ENCODE measurements at places on chromosomes 3 and 15.

DNA sequence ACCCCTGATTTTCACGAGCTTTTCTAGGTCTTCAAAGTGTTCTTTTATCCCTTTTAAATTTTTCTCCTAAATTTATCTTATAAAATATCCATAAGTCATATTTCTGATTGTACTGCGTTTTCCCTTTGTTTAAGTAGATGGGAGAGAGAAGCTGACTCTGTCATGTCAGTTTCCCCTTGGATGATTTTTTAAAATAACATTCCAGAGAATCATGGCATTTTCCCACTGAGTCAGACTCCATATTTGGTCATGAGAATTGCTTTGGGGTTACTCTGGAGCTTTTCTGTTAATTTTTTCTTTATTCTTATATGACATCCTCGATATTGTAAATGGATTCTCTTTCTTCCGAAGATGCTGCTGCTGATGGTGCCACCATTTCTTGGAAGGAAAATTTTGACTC lies 28.6 kb upstream of the UMPS start:
- DNase-seq, result no peak

DNA sequence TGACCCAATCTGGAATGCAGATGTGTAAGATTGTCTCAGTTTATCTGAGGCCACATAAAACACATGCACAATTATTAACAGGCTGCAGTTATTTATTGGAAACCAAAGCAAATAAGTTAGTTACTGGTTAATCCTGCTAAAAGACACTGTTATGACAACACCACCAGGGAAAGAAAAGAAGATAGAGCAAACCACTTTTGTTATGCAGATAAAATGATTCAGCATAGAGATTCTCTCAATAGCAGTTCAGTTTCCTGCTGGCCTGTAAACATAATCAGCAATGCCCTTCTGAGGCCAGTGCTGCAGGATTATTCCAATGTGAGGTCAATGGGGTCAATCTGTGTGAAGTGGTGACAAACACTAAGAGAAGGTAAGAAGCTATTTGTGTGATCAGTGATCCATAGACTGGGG lies 244.4 kb downstream of the ZBTB20 start:
- peak; percentile 92 for DNase-seq

GRCh38 chr3:69085168-69085832 lies 563 bp downstream of the ARL6IP5 start:
- DNase-seq, result no peak

- no peak for DNase-seq
These were observed 130.2 kb downstream of the CDIN1 start for GRCh38 chr15:36709653-36710052.

GRCh38 chr15:100353449-100353848 lies 11.7 kb upstream of the ADAMTS17 start:
- DNase-seq, result no peak

DNA sequence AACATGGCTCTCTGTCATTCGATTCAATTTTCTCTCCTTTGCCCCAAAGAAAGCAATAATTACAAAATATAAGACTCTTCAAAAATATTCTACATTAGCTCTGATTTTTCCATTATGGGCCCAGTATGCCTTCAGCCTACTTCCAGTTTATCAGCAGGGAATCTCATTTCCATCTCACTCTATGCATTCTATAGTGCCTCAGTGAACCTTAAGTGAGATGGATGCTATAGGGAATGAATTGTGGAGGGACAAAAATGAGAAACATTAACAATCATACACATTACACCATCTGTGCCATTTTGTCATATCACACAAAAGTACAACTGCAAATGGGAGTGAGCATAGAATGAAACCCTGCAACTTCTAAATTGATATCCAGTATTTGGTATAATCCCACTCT lies 50.7 kb upstream of the TSPAN3 start:
- DNase-seq, result no peak

DNA sequence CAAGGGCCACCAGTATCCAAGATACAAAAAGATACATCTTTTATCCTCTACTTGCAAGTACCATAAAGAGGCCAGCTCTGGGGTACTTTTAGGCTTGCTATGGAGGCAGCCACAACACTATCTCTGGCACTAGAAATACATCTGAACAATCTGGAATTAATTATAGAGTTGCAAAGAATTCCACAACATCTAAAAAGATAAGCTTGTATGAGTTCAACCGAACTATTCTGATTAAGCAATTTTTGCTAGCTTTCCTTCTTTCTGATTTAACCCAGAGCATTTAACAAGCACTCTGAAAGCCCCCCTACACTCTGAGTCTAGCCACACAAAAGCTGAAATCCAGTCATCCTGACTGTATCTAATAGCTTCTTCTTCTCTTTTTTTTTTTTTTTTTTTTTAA lies 95.4 kb downstream of the FRMD5 start:
- DNase-seq, result no peak

- DNase-seq, result no peak
These were observed 518 bp downstream of the OXSR1 start for GRCh38 chr3:38165722-38166387.

DNA sequence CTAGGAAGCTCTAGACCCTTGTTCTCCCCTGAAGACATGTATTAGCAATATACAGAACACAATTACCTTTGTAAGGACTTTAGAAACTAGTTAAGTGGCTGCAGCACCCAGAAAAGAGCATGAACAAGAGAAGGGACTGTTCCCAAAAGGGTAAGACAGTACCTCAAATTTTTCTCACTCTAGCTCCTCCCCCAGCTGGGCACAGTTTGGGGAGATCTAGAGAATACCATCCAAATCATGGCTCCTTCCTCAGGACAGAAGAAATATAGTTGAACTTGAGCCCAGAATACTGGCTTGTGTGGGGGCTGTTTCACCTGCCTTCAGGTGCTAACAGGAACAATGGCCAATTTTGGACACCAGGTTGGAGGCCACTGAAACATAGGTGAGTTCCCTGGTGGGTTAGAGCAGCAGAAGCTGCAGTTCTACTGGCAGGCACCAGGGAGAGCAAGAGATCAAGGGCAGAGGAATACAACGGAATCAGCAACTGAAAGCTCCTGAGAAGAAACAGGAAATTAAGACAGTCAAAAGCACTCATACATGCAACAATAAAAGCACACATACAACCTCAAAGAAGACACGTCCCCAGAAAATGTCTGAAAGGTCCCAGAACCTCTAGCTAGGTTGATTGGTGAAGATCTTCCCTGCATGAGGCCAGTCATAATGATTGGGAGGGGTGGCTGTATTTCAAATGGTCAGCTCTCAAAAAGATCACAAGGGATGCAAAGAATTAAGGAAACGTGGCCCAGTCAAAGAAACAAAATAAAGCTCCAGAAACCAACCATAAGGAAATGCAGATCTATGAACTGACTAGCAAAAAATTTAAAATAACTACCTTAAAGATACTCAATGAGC lies 104.9 kb upstream of the ASB14 start:
- DNase-seq, result peak; percentile 24

DNA sequence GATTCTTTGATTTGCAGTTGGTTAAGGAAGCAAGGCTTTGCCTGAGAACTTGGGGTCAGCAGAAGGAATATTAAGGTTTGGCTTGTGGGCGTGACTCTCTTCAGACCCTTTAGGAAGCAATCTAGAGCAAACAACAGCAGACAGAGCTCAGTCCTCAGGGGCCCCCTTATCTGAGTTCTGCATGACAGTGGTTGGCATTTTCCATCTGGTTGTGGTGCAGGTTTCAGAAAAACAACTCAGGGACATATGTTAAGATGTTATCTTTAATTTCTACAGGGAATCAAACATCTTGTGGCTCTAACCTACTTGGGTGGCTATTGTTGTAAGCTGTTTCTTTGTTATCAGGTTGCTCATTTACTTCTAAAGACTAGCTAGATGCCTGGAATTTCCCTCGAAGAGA lies 141.4 kb downstream of the VPS8 start:
- no peak for DNase-seq

- no peak for DNase-seq
These were observed 2.1 kb downstream of the CMC1 start for GRCh38 chr3:28243424-28244106.

GRCh38 chr3:156721687-156722618 lies 47.6 kb downstream of the TIPARP start:
- no peak for DNase-seq

DNA sequence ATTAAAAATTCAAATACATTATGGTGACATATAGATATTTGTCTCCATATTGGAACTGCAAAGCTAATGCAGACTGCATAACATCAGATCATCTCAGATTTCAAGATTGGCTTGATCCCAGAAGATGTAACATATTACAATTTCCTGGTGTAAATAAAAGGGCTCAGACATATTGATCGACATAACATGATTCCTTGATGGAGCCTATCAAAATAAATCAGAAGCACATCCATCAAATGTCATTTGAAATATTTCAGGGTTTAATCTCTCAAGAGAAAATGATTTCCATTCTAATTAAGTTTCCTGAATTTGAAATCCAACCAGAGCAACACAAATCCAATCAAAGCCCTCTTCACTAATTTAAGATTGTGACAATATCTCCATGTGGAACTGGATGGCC lies 75.1 kb upstream of the UNC13C start:
- no peak for DNase-seq

DNA sequence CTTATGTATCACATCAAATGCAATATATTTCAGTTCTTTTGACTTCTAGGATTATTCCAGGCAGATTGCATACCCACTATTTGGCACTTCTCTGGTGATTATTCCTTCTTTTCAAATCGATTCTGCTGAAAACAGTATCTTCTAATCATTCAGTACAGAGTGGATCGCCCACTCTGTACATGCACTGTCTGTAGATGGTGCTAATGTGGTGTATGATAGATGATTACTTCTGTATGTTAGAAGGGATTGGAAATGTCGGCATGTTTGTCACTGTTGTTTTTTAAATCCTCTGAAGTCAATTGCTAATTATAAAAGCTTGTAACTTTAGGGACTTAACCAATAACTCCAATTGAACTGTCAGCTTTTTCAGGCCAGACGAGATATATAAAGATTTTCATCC lies 642.5 kb downstream of the GRM7 start:
- no peak for DNase-seq

GRCh38 chr3:181134873-181135272 lies 145.3 kb upstream of the DNAJC19 start:
- DNase-seq, result no peak

DNA sequence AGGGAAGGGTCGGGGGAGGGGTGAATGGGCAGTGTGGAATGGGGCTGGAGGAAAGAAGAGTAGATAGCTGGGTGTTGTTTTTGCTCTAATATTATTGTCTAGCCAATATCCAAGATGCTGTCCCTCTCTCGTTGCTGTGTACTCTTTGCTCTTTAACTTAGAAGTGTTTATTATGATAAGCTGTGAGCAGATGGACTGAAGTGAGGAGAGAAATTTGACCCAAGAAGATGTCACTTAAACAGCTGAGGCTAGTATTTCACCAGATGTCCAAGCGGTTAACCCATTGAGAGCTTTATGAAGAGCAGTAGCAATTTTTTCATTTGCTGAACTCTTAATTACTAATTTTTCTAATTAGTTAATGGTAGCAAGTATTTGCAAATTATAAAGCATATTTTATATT lies 212.2 kb upstream of the TP63 start:
- peak; percentile 21 for DNase-seq

DNA sequence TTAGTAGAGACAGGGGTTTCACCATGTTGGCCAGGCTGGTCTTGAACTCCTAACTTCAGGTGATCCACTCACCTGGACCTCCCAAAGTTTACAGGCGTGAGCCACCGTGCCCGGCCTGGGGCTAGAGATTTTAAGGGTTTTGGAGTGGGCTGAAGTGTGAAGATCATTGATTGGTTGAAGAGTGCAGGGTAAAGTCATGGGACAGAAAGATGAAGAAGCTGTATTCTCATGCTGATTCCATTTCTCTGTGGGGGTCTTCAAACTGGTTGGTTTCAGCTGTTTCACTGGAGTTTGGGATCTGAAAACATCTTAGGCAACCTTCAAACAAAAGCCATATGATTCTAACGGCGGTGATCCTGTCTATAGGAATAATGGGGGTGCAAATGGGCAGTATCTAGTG lies 52.1 kb downstream of the GATM start:
- no peak for DNase-seq

DNA sequence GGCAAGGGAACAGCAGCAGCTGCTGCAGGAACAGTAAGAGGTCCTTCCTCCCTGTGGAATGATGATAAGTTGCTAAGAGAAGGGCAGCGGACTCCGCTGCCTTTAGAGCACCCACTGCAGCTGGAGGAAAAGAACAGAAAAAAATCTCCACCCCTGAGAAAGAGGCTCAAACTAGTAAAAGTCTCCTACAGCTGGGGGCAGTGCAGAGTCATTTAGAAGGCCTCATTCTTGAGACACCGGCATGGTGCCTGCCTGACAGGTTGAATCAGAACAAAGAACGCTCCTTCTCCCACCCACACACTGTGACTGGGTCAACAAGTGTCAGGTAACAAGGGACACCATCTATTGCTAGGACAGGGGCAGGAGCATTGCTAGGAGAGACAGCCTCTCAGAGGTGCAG lies 188.4 kb downstream of the ABHD5 start:
- DNase-seq, result peak; percentile 89

DNA sequence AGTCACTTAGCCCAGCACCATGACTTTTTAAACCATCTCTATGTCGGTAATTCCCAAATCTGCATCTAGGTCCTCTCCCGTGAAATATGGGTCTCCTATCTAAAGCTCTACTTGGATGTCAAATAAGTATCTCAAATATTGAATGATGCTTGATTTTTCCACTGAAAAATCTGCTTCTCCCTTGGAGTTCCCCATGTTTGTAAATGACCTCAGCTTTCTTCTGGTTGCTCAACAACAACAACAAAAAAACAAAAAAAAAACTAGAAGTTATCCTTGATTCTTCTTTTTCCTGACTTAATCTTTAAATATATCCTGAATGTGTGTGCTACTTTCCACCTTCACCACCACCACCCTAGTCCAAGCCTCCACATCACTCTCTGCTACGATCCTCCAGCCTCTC lies 307.5 kb upstream of the UBE2E2 start:
- no peak for DNase-seq

DNA sequence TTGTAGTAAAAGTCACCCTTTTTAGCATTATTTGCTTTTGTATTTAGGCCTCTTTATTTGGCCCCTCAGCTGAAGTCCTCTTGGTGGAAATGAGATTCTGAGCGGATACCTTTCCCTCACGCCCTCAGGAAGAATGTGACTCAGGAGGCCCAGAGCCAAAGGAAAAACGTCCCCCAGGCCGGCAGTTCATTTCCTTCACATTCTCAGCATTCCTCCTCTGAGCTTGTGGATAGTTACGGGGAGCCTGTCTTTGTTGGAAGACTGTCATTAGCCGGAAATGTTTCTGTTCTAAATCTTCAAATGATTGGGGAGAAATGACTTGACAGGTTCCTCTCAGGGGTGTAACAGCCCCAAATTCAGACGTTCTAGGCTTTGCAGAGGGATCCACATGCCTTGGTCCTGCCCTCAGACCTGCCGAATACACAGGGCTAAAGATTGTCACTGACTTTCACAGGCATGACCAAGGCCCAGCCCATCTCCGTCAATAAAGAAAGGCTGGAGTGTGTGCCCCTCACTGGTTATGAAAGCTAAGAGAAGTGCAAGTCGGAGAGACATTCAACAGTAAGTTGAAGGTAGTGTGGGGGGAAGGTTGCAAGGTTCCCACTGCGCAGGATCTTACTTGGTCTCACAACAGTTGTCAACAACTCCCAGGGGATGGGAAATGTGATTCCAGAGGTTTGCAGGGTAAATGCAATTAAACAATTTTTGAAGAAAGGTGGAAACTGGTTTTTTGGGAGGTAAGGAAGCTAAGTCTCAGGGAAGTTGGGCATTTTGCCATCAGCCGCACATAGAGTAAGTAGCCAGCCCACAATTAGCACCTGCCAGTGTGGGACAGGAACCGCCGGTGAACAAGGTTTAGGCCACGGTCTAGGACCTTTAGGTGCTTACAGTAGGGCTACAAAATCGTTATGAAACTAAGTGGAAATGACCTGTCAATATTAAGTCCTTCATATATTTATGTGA lies 39.7 kb upstream of the MYZAP start:
- DNase-seq, result no peak
